Adipocyte (in vitro differentiated cells): ENCODE measurements at places on chromosomes 3 and 15.

- no peak for DNase-seq
These were observed 477.3 kb downstream of the SHQ1 start for GRCh38 chr3:72370947-72371346.

DNA sequence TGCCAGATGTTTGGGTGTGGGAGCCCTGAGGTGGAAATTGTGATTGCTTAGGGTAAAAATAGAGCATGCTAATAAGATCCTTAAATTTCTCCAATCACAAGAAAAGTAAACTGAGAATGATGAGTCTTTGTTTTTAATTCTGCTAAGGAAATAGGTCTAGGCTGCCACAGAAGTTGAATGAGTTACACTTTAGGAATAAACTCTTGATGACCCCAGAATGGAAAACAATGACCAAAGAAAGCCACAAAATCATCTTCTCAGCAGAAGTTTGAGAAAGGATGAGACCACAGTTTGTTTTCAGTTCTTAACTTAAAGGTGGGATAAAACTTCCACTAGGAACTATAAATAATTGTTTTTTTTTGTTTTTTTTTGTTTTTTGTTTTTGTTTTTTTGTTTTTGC, 164.6 kb upstream of the BCL6 start:
- no peak for DNase-seq

- DNase-seq: peak; percentile 37
These were observed 1.0 kb downstream of the LRCH3 start for GRCh38 chr3:197791892-197792647.

- DNase-seq: no peak
These were observed 151.7 kb upstream of the PTPRG start for GRCh38 chr3:61409638-61410037.
